Smooth muscle cell of the umbilical artery (primary cell): ENCODE measurements at places on chromosomes 5 and 9. TPM values are rescaled to one million over a fixed set of nuclear protein-coding genes. Genes with fewer than 3 reads are reported as not detected.

Gene SPATA31D4
- total RNA-seq: not detected in 2 replicates

Gene SH3RF2
- total RNA-seq: 1.5 and 7.7 TPM in 2 replicates

Gene PROB1
- 0.59 and 0.78 TPM in 2 replicates for total RNA-seq

Gene THBS4
- total RNA-seq: 0.28 and 0.30 TPM in 2 replicates

Gene EDIL3
- total RNA-seq: 182 and 237 TPM in 2 replicates

Gene DIPK1B
- total RNA-seq: 0.30 and 0.51 TPM in 2 replicates

Gene BNC2
- 20.6 and 30.3 TPM in 2 replicates for total RNA-seq

Gene HARS1
- 60.3 and 81.0 TPM in 2 replicates for total RNA-seq

Gene ENTREP1
- total RNA-seq: under 0.01 and 0.05 TPM in 2 replicates

Gene TRPM6
- total RNA-seq: 0.09 TPM in 1 of 2 replicates, not detected in the other

Gene OBP2B
- not detected in 2 replicates for total RNA-seq

Gene RGS7BP
- 0.18 and 0.30 TPM in 2 replicates for total RNA-seq

Gene PAPPA
- total RNA-seq: 211 and 268 TPM in 2 replicates

Gene PTPN3
- total RNA-seq: 0.30 and 1.9 TPM in 2 replicates

Gene HK3
- total RNA-seq: not detected in 2 replicates

Gene ARHGEF37
- 0.30 and 0.32 TPM in 2 replicates for total RNA-seq

Gene MLANA
- 0.05 TPM in 1 of 2 replicates, not detected in the other for total RNA-seq

Gene CCDC171
- 2.4 and 2.7 TPM in 2 replicates for total RNA-seq
